ENCODE measurements at places on chromosomes 7 and 10.

GRCh38 chr10:14588084-14588937 is 186.4 kb downstream of the FAM107B start:
- peak; percentile 48 for DNase-seq

GRCh38 chr10:71213127-71213621 is 804 bp downstream of the UNC5B start:
- no peak for DNase-seq

GRCh38 chr7:111362506-111363054 is 199.7 kb downstream of the IMMP2L start:
- DNase-seq, result no peak

DNA sequence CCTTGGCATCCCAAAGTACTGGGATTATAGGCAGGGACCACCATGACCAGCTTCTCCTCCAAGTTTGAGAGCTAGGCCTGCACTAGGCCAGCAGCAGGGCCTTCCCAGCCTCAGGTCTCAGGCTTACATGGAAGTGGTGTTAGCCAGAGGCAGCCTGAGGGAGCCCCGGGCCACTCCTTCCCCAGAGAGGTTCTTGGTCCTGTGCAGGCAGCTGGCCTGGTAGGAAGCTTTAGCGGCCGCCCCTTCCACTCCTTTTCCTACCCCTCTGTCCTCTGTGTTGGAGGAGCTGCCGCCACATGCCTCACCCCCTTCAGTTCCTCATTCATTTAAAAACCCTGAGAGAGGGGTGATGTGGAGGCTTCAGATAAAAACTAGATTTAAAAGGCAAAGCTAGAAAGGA is 40.3 kb downstream of the TSPAN15 start:
- no peak for DNase-seq

DNA sequence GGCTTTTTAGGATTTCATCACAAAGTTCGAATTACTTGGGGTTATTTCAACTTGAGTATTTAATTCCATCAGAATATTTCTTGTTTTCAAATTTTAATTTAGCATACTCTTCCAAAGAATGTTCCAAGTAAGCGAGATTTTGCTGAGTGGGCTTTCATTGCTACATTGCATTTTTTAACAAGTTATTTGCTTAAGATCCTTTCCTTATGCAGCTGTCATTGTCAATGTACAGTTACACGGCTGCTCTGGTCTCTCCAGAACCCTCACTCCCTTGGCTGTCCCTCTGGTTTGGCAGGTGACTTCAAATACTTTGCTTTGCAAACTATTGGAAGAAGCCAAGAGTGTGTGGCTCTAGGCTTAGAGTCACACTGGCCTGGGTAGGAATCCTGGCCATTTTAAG is 80.0 kb downstream of the CFAP58 start:
- no peak for DNase-seq

DNA sequence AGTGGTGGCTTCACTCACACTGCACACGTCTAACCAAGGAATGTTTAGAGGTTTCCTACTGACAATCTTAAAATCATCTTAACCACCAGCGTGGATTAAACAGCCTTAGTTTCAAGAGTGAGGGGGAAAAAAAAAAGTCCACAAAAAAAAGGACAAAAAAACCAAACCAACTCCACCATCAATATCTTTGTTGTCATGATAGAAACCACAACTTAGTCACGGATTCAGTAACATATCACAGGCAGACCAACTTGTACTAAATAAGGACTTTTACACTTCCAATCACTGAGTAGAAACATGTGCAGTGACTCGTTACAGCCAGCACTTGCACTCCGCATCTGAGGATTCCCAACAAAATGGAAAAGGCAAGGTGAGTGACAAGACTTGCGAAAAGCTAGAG is 46.5 kb downstream of the FAM171A1 start:
- DNase-seq, result no peak

GRCh38 chr10:70191972-70192305 is 21.6 kb upstream of the SAR1A start:
- DNase-seq, result no peak

DNA sequence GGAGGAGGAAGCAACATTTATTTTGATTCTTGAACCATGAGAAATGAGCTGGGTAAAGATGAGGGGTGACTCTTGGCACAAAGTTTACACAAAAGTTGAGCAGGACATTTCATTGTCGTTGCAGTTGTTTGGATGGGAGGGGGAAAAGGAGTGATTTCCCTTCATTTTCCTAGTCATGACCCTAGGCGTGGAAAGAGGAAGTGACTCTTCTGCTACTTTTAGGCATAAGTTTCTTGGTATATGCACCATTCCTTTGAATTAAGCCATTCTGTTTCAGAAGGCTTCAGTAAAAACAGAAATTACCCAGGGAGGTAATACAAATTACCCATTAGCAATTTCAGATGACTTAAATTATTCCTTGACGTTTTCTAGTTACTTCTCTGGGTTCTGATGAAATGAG is 113.9 kb upstream of the FAM171A1 start:
- DNase-seq, result no peak

DNA sequence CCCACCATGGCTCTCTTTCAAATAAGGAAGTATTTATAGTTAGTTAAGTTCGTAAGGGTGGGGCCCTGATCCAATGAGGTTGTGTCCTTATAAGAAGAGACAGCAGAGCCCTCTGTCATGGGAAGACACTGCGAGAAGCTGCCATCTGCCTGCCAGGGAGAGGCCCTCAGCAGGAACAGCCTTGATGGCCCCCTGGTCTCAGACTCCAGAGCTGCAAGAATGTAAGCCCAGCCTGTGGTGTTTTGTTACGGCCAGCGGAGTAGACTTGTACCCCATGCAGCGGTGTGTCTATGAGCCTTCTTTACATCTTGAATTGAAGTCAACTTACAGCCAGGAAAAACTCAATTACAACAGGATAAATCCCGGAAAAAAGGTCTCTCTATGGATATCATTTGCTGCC is 14.3 kb upstream of the LARP4B start:
- no peak for DNase-seq

GRCh38 chr7:3010161-3010560 is 33.5 kb downstream of the CARD11 start:
- DNase-seq, result no peak

DNA sequence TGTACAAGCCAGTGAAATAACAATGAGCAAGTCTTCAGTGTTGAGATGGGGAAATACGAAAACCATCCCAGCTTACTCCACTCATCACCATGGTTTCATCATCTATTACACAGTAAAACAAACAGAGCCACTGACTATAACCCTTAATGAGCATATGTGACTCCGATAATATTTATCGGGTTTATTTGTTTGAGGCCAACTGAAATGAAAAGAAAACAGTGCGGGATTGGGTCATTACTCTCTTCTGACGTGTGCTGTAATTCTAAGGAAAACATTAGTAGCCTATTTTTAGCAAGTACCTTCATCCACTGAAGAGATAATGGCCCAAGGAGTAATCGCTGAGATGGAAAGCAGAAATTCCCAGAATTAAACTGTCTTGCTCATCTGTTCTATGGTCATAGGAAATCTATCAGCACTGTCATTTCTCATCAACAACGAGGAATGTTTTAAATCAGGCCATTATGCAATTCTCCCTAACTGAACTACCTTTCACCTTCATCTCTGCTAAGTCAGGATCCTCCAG is 716.5 kb downstream of the INHBA start:
- no peak for DNase-seq

Measured in CD4-positive, alpha-beta T cell treated with Interleukin-15 for 1 hour (primary cell).